ENCODE measurements at places on chromosomes 4 and X.

DNA sequence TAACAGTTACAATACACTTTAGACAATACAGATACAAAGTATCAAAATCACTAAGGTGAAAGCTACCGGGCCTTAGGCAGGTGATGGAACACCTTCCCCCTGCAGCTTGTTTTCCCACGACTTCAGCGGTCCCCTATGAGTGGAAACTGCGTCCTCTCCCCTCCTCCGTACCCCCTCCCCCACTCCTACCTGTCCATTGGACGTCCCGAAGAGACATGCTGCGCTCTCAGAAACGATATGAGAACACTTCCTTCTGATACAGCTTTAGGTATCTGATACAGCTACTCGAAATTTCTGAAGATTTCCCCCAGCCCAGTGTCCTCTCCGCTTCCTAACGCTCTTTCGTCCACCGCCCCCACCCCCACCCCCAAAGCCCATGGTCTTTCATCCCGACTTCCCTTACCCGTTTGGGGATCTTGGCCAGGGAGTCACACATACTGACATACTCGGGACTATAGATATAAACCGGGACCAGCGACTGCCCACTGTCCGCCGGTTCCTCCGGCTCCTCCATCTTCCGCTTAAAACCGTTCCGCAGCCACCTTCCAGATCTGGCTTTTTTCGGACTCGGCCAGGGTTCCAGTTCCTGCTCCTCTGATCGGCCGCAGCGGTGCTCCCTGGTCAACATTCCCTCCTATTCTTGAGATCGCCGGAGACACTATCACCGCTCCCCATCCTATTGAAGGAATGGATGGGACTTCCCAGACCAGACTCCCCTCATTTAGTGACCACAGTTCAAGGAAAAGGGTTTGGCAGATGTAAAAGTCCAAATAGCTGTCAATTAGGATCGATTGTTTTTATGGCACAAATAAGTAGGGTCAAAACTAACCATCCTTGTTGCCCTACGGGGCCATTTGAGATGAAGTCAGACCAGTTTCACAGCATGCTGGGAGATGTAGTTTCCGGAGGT is at the start of gene HDAC8:
HDAC8 (minus strand) TSS at position 596 of the 910 bp plus-strand sequence; CDS start at position 514, 82 bp downstream.
- DNase-seq, result peak; percentile 17

DNA sequence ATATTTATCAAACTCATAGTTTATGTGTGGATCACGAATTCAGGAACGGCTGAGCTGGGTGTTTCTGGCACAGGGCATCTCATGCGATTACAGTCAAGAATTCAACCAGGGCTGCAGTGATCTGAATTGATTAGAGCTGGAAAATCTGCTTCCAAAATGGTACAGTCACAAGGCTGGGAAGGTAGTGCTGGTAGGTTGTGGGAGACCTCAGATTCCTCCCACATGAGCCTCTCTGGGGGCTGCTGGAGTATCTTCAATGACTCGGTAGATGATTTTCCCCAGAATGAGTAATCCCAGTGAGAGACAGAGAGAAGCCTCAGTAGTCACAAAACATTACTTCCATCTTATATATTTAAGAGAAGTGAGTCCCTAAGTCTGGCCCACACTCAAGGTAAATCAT is 36.2 kb upstream of the PRDX4 start:
- no peak for DNase-seq

DNA sequence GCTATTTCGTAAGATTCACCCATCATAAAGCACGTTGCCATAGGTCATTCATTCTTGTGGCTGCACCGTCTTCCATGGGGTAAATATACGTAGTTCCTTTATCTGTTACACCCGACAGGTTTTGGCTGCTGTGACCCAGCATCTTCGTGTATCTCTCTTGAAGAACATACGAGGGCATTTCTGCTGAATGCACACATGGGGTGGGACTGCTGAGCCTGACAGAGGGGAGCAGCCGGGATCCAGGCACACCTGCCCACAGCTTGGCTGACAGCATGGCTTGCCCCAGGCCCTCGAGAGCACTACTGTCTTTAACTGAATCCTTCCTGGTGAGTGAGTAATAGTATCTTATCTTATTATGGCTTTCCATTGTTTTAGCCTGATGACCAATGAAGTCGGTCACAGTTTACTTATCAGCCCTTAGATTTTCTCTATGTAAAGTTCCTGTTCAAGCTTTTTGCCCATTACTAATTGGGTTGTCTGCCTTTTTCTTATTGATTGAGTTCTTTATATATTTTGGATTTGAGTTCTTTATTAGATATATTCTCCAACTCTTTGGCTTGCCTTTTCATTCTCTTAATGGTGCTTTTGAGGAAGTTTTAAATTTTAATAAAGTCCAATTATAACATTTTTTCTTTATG is 45.0 kb upstream of the MXD4 start:
- no peak for DNase-seq

GRCh38 chrX:138865093-138865649 is 153.7 kb upstream of the FGF13 start:
- DNase-seq, result no peak
